NCI-H345 (cell line): ENCODE measurements at places on chromosomes 12 and 14.

DNA sequence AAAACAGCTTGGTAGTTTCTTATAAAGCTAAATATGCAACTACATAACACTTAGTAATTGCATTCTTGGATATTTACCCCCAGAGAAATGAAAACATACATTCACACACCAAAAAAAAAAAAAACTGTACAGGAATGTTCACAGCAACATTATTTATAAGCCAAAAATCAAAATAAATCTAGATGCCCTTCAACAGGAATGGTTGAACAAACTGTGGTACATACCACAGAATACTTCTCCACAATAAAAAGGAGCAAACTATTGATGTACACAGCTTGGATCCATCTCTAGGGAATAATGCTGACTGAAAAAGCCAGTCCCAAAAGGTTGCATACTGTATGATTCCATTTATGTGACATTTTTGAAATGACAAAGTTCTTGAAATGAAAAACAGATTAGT lies 62.1 kb upstream of the SLC38A4 start:
- DNase-seq, result no peak

DNA sequence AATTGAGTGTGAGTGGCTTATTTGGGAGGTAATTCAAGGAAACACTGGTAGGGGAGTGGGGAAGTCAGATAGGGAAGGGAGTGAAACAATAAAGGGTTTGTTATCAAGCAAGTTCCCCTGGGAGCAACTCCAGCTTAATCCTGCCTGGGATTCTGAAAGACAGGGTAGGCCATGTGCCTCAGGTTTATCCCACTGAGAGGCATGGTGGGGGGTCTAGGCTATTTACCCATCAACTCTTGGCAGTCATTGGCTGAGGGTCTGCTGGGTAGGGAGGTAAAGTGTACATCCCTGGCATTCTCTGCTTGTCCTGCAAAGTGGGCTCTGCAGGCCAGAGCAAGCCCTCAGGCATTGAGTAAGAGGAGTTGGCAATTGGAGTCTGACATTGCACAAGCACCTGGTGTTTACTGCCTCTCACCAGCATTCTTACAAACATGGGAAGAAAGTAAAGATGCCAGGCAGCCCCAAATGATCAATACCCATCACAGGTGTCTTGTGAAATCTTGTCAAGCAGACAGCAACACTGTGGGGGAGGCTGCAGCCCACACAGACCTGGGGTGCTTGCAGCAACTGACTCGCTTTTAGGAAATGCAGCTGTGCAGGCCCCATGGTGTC lies 169.3 kb downstream of the KTN1 start:
- peak; percentile 78 for DNase-seq

DNA sequence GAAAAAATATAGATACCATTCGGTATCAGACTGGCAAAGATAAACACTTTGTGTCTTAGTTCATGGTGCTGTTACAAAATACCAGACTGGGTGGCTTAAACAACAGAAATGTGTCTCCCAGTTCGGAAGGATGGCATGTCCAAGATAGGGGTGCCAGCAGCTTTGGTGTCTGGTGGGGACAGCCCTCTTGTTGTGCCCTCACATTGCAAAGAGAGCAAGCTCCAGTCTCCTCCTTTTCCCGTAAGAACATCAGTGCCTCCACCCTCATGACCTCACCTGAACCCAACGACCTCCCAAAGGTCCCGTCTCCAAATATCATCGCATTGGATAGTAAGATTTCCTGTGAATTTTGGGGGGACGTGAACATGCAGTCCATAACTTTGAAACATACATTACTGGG lies 12.4 kb downstream of the ZBTB42 start:
- DNase-seq, result no peak

- DNase-seq, result no peak
Measured at GRCh38 chr14:101560534-101561113, 671 bp upstream of the DIO3 start.

GRCh38 chr12:96427269-96427729 lies 27.1 kb upstream of the CDK17 start:
- DNase-seq, result no peak

GRCh38 chr14:22460461-22461195 lies 128.4 kb downstream of the DAD1 start:
- no peak for DNase-seq

DNA sequence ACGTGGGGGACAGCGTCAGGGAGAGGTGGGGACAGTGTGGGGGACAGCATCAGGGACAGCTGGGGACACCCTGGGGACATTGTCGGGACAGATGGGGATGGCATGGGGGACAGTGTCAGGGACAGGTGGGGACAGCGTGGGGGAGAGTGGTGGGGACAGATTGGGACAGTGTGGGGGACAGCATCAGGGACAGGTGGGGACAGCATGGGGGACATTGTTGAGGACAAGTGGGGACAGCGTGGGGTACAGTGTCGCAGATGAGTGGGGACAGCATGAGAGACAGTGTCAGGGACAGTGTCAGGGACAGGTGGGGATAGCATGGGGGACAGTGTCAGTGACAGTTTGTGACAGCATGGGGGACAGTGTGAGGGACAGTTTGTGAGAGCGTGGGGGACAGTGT lies 240.9 kb downstream of the TMEM121 start:
- no peak for DNase-seq

DNA sequence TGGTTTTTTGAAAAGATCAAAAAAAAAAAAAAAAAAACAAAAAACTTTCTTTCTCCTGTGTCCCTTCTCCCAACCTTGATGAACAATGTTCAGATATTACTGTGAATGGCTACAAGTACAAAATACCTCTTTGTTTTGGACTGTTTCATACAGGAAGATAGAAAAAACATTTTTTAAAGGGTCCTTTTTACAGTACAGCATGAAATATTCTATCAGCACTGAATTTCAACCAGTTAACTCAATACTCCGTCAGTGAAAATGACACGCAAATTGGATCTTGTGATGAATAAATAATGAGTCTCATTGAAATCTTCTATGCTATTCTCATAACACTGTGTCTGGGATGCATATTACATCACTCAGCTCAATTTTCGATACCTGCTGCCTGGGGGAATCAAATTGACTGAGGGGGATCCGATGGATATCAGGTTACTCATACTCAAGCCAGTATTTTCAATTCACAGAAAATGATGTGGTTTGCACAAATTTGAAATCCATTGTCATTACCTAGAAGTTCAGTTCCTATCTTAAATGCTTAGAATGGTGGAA lies 179.6 kb downstream of the TMTC2 start:
- DNase-seq, result no peak

GRCh38 chr12:94143951-94144350 lies 4.4 kb upstream of the PLXNC1 start:
- no peak for DNase-seq

DNA sequence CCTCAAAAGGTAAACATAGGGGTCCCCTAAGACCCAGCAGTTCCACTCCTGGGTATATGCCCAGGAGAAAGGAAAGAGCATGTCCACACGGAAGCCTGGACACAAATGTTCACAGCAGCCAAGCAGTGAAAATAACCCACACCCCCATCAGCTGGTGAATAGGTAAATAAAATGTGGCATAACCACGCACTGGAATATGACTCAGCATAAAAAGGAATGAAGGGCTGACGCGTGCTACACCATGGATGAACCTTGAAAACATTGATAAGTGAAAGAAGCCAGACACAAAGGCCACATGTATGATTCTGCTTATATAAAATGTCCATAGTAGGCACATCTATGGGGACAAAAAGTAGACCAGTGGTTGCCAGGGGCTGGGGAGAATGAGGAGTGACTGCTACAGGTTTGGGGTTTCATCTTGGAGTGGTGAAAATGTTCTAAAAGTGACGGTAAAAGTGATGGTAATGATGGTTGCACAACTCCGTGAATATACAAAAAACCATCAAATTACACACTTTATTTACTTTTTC lies 3.8 kb upstream of the SCARB1 start:
- DNase-seq, result no peak

- DNase-seq, result no peak
Measured at GRCh38 chr12:65362234-65363031, 84.0 kb downstream of the MSRB3 start.

DNA sequence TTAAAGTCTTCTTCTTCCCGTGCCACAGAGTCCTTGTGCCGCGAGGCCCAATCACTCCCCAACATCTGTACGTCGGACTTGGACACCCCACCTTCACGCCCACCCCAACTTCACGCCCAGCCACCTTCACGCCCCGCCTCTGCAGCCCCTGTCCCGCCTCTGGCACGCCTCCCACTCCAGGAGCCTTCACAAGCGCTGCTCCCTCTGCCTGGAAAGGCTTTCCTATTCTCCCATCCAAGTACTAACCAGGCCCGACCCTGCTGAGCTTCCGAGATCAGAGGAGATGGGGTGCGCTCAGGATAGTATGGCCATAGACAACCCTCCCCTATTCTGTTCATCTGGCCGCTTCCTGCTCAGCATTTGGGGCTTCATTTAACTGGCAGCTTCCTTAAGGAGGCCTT lies 17.3 kb upstream of the EIF5 start:
- no peak for DNase-seq

- no peak for DNase-seq
Measured at GRCh38 chr12:71958056-71958455, 19.4 kb downstream of the TPH2 start.

- no peak for DNase-seq
Measured at GRCh38 chr12:67501362-67501761, 147.2 kb upstream of the DYRK2 start.

GRCh38 chr14:62453226-62453625 lies 592.0 kb downstream of the KCNH5 start:
- DNase-seq, result no peak

DNA sequence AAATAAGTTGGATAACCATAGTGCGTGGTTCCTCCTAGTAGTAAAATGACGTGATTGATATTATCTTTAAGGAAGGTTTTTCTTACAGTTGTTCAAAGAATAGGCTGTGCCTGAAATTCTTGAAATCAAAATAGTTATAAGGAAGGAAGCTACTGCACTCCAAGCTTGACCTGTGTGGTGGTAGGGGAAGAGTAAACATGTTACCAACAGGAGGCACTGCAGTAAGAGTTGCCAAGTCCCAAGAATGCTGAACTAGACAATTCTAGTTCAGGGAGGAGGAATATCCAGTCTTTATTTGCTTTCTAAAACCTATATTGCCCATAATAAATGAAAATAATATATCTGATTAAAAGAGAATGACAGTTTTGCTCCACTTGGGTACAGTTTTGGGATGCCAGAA lies 764.5 kb downstream of the TMTC2 start:
- no peak for DNase-seq

- DNase-seq, result no peak
Measured at GRCh38 chr14:65703521-65703920, 291.0 kb downstream of the FUT8 start.

GRCh38 chr12:107817250-107817649 lies 42.7 kb downstream of the ASCL4 start:
- no peak for DNase-seq

- DNase-seq, result no peak
Measured at GRCh38 chr12:68036642-68037041, 47.4 kb downstream of the IFNG-AS1 start.

GRCh38 chr12:108609537-108610335 lies 11.9 kb upstream of the TMEM119 start:
- DNase-seq, result no peak

DNA sequence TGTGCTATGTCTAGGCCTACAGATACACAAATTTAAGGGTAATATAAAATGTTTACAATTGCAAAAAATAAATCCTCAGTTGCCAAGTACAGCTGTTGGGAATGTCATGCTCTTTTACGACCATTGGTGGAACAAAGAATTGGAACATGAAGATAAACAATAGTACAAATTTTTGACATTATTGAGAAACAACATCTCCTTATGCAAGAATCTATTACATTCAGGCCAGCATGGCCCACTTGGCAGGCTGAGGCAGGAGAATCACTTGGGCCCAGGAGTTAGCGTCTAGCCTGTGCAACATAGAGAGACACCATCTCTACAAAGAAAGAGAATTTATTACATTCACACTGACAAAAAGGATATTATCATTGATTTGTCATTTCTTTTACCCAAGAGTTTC lies 135.9 kb upstream of the NTF3 start:
- DNase-seq, result no peak

DNA sequence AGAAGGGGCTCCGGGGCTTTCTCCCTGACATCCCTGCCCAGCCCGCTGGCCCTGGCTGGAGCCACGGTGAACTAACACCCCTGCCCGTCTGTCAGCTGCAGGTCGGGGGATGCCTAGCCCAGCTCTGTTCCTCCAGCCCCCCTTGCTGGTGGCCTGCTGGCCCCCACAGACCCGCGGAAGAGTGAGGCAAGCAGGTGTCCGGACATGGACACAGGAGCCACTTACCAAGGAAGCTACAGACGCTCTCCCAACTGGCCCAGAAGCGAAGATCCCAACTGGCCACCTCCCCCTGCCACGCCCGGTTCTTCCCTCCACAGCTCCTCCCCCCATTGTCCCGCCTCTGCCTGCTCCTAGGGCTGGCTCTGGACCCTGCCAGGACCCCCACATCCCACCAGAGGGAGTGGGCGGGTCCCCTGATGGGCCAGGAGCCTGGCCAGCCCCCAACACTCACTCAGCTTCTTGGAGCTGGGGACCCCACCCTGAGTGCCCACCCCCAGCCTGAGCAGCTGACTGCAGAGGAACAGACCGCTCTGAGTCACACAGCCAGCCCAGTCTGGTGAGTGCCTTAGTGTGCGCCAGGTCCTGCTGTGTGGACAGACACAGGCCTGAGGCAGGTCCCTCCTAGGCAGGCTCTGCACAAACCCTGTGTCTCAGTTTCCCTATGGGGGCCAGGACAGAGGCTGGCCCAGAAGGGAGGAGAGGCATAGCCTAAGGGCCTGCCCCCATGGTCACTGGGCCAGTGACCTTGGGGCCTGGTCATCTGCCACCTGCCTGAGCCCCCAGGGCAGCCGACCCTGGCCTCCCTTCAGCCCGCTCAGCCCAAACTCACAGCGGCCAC lies 7.7 kb downstream of the AHNAK2 start:
- no peak for DNase-seq

DNA sequence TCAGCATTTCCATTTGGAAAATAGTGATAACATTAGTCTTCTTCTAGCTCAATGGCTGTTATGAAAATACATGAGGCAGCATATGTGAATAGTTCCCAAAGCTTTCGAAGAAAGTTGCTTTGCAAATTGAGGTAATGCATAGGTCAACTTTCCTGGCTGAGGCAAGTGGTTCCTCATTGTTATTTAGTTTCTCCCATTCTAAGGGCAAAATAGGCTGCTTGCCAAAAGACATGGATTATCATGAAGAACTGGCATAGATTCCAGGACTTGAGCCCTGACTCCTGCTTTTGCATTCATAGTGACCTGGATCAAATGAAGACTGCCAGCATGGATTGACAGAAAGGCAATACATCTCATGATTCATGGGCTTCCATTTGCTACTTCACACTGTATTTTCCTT lies 35.7 kb downstream of the LRFN5 start:
- no peak for DNase-seq

- no peak for DNase-seq
Measured at GRCh38 chr12:73421832-73422231, 1115.8 kb upstream of the ATXN7L3B start.

- DNase-seq, result no peak
Measured at GRCh38 chr14:61889914-61890351, 127.7 kb downstream of the SNAPC1 start.

DNA sequence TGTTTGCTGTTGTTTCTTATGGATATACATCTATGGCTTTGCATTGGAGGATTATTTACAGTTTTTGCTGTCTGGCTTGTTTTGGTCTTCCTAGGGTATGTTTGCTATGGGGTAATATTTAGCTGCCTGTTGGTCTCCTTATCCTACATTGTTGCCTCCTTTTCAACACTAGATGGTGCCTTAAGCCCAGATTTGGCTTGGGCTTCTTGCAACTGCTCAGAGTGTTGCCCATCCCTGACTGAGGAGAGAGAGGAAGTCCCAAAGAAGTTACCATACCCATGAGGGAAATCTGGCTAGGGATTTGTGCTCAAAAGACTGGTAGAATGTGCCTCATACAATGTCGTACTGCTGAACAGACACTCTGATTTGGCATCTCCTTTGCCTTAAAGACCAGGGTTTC lies 94.6 kb upstream of the MUCL1 start:
- DNase-seq, result peak; percentile 53

- no peak for DNase-seq
Measured at GRCh38 chr14:72666610-72667009, 227.3 kb downstream of the DPF3 start.
